C1 segment of cervical spinal cord (tissue), 14 donors: ENCODE measurements at places on chromosomes 6 and 20.

DNA sequence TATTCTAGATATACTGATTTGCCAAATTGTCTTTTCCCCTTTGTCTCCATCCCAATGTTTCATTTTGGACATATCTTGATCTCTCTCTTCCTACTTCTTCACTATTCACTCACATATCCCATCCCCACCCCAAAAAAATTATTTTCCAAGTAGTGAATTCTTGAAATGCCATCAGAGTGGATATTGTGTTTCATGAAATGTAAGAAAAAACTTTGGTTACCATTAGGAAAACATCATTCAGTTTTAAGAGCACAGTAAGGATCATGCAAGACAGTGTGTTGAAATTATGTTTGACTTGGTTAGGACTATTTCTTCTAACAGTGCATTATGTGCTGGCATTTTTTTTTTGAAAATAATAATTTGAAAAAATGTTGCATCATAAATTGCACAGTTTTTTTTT, 5.7 kb downstream of the RSPO3 start:
- no peak for DNase-seq

DNA sequence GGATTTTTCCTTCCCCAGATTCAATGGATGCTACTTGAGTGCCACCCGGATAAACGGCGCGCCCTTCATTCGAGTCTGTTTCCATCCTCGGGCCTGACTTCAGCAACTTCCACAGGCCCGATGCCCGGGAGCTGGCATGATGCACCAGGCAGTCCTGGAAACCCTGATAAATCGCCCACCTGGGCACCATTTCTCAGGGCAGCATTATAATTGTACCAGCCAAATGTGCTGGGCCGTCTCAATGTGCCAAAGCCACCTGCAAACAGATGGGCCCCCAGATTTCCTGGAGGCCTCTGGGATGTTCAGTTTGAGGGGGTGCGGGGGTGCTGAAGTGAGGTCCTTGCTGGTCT, 65.8 kb downstream of the NOL4L start:
- no peak for DNase-seq

- no peak for DNase-seq
These were observed 220.2 kb downstream of the UST start for GRCh38 chr6:148967011-148967520.

- DNase-seq, result no peak
These were observed 189.1 kb downstream of the PHF3 start for GRCh38 chr6:63824722-63825121.

GRCh38 chr20:20229595-20229994, 138.3 kb upstream of the INSM1 start:
- DNase-seq, result no peak

DNA sequence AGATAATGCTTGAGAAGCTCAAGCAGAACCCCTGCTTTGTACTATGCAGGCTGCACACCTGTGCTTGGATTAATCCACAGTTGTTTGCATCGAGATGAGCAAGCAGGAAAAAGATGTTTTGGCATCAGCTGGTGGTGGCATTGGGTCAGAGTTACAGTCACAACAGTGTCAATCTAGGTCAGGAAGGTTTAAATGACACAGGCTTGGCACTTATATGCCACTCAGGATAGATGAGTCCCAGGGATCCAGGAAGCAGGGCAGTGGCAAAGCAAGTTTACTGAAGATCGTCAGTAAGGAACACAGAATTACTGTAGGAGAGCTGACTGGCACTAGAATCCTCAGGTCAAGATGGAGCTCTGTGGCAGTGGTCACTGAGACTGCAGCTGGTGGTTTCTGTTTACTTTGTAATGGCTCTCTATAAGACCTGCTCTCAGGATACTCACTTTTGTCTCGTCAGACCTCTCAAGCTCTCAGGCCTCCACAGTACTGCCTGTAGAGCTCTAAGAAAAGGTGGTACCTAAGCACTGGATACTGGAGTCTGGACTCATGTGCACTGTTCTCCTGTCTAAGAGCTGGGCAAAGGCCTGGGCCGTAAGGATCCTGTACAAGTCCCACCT, 110.1 kb upstream of the HS3ST5 start:
- no peak for DNase-seq

- no peak for DNase-seq
These were observed 329.8 kb upstream of the SOX4 start for GRCh38 chr6:21263531-21264287.

DNA sequence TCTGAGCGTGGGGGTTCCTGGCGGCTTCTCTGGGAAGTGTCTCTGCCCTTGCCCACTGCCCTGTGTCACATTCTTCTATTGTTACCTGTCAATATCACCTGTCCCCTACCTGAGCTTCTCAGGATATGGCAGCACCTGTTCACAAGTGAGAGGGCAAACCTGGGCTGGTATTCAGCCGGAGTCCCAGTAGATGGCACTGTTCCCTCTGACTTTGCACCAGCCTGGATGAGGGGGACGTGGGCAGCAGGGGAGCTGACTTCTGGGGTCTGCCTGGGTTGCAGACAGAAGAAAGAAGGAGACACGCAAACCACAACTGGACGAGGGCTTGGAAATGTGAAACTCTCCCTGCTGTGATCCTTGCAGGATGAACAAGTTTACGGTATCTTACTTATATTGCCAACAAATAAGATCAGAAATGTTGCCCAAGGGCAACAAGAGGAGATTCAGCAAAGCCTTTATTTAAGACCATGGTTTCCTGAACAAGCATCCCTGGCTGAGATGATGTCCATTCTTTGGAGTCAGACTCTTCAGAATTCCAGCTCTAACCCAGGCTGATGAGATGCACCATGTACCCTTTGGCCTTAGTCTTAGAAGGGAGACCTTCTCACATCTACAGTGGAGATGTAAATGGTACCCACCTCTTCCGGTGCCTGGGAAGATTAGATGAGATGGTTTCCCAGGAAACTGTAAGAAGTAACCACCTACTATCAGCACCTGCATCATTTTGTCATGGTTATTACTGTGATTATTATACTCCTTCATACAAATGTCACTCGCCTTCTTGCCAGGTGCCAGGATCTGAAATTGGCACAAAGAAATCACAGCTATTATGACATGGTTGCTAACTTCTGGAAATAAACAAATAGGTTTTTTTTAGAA, 400.0 kb upstream of the CDH4 start:
- no peak for DNase-seq

- DNase-seq, result no peak
These were observed 31.1 kb downstream of the PHACTR2 start for GRCh38 chr6:143708889-143709288.

DNA sequence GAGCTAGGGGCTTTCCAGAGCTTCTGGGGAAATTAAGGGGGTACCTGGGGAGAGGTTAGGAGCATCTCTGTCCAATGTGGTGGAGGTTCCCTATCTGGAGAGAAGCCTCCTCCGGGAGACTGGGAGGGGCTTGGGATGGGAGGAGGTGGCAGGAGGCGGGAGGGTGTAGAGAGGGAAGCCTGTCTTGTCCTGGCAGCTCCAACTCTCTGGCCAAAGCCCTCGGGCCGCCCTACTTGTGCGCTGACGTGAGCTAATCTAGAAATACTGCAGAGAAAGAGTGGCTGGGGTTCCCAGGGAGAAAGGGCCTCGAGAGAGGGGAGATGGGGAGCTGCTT, 1.6 kb upstream of the SLC32A1 start:
- no peak for DNase-seq

DNA sequence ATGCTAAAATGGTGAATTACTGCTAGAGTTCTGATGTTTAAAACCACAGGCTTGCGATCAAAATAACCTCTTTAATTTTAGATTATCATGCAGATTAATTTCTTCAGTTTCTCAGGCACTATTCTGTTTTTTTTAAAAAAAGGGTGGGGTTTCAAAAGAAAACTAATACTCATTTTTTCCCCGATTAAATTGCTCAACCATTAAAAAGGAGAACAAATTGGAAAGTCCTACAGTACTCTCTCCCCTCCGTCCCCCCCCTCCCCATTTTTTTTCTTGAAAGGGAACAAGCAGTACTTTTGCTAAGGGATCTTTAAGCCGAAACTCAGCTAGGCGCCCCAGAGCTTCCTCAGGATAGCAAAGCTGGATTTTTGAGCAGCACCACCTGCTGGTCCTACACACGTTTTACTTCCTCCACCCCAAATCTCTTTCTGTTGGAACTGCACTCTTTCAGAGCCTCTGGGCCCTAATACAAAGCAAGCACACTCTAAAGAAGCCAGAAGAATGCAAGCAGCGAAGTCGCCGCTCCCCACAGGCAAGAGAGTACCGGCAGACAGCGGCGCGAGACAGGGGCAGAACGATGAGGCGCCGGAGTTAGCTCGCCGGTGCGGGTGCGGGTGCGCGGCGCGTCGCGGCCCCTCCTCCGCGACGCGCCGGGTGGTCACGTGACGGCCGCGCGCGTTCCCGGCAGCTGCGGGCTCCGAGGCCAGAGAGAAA, at the start of gene RNF146:
RNF146 (plus strand) TSS at position 687 of the 714 bp plus-strand sequence. CDS start 13,475 bp downstream, outside the sequence.
- DNase-seq, result peak; percentile 84

DNA sequence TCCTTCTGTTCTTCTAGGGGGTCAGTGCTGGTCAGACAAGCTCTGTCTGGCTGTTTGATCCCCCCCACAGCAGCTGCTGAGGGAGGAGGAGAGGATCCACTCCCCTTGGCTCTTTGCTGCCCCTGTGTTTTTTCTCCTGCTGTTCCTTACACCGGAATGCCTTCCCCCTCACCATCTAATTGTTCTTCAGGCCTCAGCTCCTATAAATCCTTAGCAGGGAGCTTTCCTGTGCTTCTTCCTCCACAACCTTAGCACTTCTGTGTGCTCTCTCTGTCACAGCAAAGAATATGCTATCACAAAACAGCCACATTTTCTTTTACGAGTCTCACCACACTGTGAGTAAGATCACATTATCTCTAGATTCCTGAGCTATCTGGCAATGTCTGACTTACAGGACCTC, 196.6 kb downstream of the OTOR start:
- DNase-seq, result no peak

GRCh38 chr20:33650111-33650752, 11.9 kb upstream of the C20orf144 start:
- no peak for DNase-seq

- DNase-seq, result no peak
These were observed 43.7 kb downstream of the NINL start for GRCh38 chr20:25541676-25542075.

DNA sequence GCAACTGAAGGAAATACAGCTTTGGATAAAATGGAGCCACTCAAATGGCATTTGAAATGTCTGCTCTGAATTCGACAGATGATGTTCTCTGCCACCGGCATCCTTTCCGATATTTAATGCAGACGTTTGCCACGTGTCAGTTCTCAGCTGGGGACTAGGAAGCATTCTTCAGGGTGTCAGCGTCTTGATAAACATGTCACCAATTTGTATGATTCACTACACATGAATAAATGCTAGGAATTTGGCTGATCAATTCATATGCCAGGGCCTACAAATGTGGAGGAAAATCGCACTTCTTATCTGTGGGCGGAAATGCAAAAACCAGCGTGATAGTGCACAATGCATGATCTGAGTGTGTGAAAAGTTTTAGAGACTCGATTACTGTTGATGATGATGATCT, 169.5 kb downstream of the SLC24A3 start:
- no peak for DNase-seq

DNA sequence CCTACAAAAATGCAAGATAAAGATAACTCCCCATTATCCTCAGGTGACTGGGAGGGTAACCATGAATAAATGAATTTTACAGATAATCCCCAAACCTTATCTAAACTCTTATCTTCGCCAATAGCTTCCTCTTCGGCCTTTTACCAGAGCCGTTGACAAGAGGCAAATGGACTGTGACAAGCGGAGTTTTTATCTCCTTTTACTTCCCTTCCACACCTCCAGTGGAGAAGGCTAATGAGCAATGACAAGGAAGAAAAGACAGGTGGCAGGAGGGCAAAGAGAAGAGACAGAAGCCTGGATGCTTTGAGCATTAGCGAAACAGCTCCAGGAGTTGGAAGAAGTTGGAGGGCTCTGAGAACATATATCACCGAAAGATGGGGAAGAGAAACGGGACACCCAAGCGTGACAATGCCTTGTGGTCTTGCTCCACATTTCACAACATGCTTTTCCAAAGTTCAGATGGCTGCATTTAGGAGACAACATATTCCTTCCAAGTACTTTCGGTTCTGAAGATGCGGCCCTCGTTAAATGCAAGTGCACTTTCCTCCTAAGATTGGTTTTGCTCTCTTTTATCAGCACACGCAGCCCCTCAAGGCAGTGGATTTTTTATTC, 69.2 kb downstream of the PRDM1 start:
- DNase-seq, result no peak

DNA sequence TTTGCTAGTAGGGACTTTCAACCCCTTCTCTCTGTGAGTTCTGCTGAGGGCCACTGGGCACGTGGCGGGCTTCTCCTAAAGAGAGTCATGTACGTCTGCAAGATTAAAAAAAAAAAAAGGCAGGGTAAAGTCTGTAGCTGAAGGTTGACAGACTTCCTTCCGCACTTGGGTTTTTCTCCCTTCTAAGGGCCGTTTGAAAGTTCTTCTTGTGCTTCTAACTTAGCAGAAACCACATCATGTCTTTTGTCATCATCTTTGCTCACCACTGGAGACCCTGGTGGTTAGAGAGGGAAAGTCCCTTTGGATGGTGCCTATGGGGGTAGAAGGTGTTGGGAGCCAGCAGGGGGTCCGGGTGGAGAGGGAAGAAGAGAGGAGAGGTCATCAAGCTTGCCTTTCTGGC, 31.4 kb downstream of the PRDM1 start:
- no peak for DNase-seq

DNA sequence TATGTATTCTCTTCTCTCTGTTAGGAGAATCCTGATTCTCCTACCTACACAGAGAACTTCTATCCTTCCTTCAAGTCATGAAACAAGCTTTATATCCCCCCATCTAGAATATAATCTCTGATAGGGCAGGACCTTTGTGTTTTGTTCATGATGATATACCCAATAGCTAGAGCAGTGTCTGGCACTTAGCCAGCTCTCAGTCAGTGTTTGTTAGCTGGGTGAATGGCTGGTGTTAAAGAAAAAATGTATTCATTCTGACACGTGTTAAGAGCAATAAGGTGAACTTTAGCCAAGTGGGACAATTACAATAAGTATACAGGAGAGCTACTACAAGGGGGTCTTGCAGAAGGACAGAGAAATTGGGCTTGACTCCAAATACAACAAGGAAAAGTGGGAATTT, 34.3 kb upstream of the TNFRSF21 start:
- peak; percentile 14 for DNase-seq

- DNase-seq, result no peak
These were observed 46.8 kb downstream of the RREB1 start for GRCh38 chr6:7154341-7155139.

GRCh38 chr20:18837718-18838117, 24.1 kb downstream of the SCP2D1 start:
- DNase-seq, result no peak

- no peak for DNase-seq
These were observed 326.4 kb downstream of the KIF16B start for GRCh38 chr20:16246870-16247269.

DNA sequence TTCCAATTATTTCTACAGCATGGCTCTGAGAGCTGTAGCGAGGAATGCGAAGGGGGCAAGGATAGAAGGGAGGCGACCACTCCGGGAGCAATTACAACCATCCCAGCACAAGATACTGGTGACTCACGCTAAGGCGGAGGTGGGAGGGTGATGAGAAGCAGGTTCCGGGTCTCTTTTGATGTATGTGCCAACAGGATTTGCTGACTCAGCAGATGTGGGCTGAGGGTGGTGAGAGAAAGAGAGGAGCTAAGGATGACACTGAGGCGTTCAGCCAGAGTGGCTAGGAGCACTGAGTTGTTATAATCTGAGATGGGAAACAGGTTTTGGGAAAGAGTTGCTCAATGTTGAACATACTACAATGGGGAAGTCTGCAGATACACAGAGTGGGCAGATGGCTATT, 9.3 kb upstream of the TXNDC5 start:
- no peak for DNase-seq

- no peak for DNase-seq
These were observed 84.9 kb upstream of the SIM1 start for GRCh38 chr6:100549406-100550167.
